ENCODE measurements at places on chromosomes 2 and 18.

- no peak for DNase-seq
Observed at GRCh38 chr2:43105586-43106558, 120.5 kb downstream of the ZFP36L2 start.

GRCh38 chr18:44837482-44838180 is 156.9 kb downstream of the SETBP1 start:
- no peak for DNase-seq

- no peak for DNase-seq
Observed at GRCh38 chr2:132790207-132790785, 120.3 kb upstream of the LYPD1 start.

- no peak for DNase-seq
Observed at GRCh38 chr2:217370391-217370790, 510.5 kb upstream of the TNP1 start.

DNA sequence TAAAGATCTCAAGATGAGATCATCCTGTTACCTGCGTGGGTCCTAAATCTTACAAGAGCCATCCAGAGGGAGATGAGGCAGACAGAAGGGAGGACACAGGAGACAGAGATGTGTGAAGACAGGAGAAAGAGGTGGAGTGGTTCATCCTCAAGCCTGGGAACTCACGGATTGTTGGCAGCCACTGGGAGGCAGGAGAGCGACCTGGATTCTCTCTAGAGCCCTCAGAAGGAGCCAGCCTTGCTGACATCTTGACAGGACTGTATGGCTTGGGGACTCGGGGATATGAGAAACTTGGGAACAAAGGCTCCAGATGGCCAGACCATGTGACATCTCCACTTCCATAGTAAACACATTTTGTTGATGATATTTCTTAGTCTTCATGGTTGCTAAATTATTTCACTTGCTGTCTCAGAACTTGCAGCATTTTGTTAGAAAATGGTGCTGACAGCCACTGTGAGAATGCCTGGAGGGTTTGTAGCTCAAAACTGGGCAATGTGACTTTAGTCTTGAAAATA is 57.8 kb upstream of the MC2R start:
- DNase-seq, result no peak

DNA sequence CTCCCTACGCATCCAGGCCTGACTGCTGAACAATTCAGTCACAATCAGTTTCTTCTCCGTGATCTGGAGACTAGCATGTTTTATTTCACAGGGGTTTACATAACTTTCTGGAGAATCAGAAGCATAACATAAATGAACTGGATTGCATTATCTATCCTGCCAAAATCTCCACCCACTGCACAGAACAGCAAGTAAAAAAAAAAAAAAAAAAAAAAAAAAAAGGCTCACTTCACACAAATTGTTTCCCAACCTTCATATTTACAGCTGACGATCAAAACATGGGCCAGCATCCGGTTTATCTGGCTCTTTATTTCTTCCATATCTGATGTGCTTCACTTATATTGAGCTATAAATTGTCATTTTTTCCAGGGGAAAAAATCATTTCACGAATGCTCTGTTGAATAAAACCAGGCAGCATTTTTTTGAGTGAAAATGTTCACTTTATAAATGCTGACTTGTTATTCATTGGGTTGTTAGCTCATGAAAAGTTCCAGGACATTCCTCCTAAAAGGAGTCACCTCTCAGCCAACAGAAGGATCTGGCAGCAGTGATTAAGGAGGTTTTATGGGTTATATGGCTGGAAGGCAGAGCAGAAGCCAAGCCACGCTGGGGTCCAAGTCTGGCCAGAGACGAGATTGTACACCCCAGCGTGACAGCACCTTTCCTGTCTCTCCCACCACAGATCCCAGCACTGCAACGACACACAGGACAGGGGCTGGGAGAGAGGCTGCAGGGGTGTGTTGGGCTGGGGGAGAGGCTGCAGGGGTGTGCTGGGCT is 51.2 kb upstream of the GLI2 start:
- DNase-seq, result no peak

DNA sequence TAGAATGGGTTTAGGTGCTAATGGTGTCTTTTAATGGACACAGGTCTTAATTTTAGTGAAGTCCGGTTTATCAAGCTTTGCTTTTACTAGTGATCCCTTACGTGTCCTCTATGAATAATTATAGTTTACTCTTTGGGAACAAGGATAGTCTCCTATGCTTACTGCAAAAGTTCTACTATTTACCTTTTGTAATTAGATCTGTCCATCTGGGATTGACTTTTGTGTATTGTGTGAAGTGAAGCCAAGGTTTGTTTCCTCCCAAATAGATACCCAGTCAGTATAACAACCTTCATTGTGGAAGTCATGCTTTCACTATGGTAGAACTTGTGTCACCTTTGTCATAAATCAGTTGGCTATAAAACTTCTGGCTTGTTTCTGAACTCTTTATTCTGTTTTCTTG is 740.9 kb upstream of the CRIM1 start:
- no peak for DNase-seq

DNA sequence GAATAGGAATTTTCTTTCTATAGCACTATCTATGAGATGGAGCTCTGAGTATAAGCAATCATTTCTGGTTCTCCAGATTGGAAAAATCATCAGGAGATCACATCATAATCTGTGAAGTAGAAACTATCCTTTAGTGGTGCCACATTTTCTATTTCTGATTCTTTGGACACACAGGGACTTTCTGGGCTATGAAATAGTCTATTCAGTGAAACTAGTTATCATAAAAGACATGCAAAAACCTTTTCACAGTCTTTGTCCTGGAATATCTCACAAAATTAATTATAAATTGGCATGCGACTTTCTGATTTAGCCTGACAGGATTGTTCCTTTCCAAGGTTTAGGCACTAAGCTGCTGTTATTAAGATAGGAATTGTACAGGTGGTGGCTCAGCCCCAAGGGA is 428.6 kb downstream of the DLGAP1 start:
- DNase-seq, result no peak

GRCh38 chr2:115650827-115651226 is 1208.4 kb downstream of the DPP10 start:
- DNase-seq, result no peak

GRCh38 chr18:4284528-4284927 is 170.6 kb downstream of the DLGAP1 start:
- no peak for DNase-seq

DNA sequence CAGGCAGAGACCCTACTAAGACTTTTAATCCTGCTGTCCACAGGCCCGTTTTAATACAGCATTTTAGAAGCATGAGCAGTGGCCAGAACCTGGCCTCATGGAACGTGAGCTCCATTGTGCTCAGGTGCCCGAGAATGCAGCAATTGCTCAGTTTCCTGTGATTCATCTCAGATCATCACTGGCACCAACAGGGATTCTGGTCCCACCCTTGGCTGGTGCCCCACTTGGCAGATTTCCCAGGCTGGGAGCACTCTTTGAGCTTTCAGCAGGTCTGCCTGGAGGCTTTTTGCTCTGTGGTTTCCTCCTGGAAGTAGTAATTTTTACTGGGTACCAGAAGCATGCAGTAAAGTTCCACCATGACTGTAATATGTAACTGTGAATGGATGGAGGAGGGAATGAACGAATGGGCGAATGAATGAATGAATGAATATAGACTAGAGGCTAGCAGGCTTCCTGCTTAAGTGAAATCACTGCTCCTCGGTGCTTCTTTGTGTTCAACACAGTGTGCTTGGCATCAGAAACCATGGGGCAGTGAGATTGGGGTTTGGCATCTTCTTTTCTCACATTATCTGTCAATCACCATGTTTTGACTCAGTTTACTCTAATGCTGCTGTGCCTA is 312.9 kb downstream of the PRKCE start:
- DNase-seq, result peak; percentile 14
